ENCODE measurements at places on chromosomes 4 and X.
A peak's percentile ranks its signal among the peaks of the same experiment; 100 is the strongest.

- DNase-seq: no peak
Observed at GRCh38 chrX:103250977-103251376, 4.0 kb downstream of the TCEAL8 start.

GRCh38 chrX:136029766-136030165 lies 44.5 kb downstream of the SLC9A6 start:
- no peak for DNase-seq

- no peak for DNase-seq
Observed at GRCh38 chr4:144355811-144356757, 215.6 kb upstream of the GYPA start.

DNA sequence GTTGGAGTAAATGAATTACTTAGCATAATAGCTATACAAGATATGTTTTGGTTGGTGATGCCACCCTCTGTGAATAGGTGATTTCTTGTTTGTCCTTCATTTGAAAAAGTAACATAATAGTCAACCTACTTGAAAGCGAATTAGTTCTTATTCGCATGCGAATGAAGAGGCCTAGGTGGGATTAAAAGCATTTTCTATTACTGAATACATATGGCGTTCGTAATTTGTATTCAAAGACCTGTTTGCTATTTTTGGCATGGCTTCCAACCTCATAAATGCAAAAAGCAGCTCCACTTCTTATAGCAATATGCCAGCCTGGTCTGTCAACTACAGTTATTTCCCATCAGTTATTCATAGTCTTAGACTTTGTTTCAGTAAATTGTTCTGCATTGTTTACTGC lies 261.3 kb downstream of the TENM3 start:
- no peak for DNase-seq

GRCh38 chr4:84814094-84814750 lies 152.3 kb downstream of the WDFY3 start:
- DNase-seq: no peak

GRCh38 chrX:110699109-110699508 lies 96.5 kb downstream of the CHRDL1 start:
- DNase-seq: no peak

- DNase-seq: no peak
Observed at GRCh38 chr4:71415491-71415890, 76.7 kb downstream of the SLC4A4 start.

DNA sequence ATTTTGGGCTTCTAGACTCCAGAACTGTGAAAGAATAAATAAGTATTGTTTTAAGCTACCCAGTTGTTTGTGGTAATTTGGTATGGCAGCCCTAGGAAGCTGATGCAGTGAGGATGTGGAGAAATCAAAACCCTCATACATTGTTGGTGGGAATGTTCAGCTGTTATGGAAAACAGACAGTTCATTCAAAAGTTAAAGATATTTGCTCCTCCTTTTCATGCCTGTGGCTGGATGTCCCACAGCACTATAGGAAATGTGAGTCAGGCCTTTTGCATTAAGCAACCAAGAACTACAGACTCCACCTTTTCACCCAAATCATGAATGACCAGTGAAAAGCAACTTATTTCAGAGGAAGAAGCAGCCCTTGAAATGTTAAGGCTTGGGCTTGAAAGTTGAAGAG lies 6.7 kb downstream of the BBS12 start:
- no peak for DNase-seq

GRCh38 chr4:84862064-84862463 lies 104.4 kb downstream of the WDFY3 start:
- DNase-seq: no peak

GRCh38 chrX:7147413-7147977 lies at the start of gene STS:
Gene STS, plus strand, starts transcription at chrX:7147712. Its CDS starts 105,488 bp downstream, at chrX:7253200.
- peak; percentile 0 for DNase-seq

- no peak for DNase-seq
Observed at GRCh38 chr4:137226900-137227299, 305.4 kb downstream of the PCDH18 start.

DNA sequence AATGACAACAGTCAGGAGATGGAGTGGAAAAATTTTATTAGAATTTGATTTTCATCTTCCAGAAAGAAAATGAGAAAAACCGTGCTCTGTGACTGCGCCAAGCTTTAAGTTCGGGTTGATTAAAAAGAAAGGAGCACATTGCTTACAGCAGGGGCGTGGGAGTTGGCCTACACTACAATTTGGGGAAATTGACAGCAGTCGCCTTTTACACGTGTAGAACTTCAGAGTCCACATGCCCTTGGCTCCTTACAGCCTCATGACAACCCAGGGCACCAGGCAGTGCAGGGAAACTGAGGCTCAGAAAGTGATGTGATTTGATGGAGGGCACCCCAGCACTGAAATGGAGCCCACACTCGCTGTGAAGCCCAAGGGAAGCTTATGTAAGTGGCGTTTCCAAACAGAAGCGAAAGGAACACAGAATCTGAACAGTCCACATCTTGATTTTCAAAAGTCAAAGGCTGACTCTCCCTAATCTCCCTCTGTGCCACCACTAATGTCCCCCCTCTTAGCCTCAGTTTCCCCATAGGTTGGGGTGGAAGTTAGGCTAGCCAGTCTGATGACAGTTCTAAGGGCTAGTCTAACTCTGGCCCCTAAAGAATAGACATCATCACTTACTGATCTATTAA lies 5.5 kb downstream of the PPP2R2C start:
- no peak for DNase-seq

- no peak for DNase-seq
Observed at GRCh38 chr4:23213198-23213597, 520.5 kb downstream of the GBA3 start.

DNA sequence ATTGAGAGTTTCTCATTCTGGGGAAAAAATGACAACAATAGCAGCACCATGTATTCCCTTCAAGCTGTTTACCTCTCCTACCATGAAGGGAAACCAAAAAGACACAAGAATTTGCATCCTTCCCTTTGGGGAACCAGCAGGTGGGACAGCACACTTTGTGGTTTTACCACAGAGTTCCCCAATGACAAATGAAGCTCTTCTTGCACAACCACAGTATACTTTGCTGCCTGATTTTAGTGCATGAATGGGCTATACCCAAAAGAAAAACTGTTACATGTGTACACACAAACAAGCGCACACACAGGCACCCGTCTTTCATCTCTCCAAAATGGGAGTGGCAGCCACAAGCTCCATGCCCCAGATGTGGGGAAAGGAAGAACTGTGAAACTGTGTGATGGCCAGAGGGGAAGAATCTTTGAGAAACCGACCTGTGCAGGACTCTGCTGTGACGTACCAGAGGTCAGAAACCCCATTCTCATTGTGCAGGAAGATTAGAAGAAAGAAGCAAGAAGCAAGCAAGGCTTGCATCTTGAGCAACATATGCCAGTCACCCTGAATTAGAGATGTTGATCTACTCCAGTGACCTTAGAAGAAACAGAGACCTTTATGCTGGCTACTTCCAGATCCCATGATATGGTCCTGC lies 2.7 kb upstream of the MAML3 start:
- no peak for DNase-seq

GRCh38 chrX:153667956-153668396 lies 5.6 kb downstream of the PNCK start:
- DNase-seq: peak; percentile 67

DNA sequence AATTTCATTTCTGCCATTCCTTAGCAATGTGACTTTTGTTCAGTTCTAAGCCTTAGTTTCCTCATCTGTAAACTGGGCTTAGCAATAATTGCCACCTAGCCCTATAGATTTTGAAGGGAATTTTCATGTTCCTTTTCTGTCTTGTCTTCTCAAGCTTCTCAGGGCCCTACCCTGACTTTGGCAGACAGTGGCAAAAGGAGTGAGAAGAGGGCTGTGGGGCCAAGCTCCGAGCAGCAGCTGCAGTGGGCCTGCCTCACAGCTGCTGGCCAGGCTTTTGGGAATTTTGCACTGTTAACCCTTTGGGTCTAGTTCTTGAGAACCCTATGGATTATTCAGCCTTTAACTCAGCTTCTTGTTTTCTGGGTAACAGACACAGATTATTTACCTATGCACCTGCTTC lies 67.6 kb upstream of the IGSF1 start:
- no peak for DNase-seq

DNA sequence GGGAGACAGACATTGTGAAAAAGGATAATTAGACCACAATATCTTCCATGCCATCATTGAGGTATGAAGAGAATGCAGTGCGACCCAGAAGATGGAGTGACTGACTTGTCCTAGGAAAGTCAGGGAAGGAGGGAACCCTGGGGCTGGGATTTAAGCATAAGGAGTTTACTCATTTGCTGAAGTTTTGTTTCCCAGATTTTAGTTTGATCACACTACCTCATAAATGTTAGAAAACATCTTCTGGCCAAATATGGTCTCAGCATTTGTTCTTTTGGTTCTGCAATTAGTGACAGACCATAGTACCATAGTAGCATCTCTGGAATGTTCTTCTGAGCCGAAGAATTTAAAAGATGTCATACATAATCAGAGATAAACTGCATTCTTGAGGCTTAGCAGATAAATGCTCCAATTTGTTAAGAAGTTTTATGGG lies 96.5 kb upstream of the PGRMC2 start:
- no peak for DNase-seq

DNA sequence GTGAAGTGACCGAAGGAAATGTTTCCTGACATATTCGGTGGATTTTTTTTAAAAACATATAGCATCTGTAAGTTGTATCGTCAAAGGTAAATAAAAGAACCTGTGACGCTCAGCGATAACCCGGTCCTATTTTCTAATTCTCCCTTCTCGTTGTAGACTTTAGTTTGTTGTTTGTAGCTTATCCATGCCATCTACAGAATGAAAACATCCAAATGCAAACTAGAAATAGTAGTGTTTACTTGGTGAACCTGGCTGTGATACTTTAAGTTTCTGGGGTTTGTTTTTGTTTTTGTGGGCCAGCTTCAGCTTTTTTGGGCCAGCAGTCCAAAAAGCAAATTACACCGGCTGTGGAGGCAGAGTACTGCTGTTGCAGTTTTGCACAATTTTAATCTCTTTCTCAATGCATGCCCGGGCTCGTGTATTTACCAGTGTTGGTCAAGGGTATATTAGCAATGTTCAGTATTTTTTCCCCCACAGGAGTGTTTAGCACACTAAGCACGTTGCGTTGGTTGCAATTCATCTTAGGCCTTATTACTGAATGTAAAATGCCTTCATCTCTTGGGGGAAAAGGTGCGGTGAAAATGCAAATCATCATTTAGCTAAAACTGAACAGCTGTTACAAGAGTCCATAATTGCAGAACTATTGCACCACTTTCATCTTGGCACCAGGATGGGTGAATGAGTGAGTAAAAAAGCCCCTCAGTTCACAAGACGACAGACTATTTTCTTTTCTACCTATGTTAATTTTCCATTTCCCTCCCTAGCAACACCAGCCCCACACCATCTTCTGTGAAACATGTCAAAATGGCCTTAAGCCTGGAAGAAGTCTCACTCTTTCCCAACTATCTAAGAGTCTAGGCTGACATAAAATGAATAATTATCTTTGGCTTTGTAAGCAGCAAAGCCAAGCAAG lies 1.7 kb upstream of the CNOT6L start:
- DNase-seq: no peak
